ENCODE measurements at places on chromosomes 11 and 22.
A peak's percentile ranks its signal among the peaks of the same experiment; 100 is the strongest.

GRCh38 chr11:66842501-66842895 lies 743 bp upstream of the RCE1 start:
- DNase-seq: no peak

DNA sequence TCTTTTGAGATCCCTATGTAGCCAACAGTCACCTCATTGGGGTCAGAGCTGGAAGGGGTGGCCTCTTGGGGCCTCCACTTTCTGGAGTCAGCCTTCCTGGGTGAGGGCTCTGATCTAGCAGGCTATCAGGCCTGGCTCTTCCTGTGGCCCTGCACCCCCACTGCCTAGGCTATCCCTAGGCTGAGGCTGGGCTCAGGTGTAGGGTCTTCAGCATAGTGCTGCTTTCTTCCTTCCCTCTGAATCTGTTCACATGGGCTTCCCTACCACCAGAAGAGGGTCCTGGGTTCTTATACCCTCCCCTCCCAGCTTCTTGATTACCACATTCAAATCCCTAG lies 456 bp upstream of the SPI1 start:
- DNase-seq: no peak

GRCh38 chr11:16841984-16842383 lies 103.5 kb downstream of the C11orf58 start:
- DNase-seq: no peak

GRCh38 chr11:61701242-61701886 lies 21.2 kb downstream of the DAGLA start:
- DNase-seq: no peak

- peak; percentile 38 for DNase-seq
These were observed 54.3 kb upstream of the USP47 start for GRCh38 chr11:11787305-11788062.

DNA sequence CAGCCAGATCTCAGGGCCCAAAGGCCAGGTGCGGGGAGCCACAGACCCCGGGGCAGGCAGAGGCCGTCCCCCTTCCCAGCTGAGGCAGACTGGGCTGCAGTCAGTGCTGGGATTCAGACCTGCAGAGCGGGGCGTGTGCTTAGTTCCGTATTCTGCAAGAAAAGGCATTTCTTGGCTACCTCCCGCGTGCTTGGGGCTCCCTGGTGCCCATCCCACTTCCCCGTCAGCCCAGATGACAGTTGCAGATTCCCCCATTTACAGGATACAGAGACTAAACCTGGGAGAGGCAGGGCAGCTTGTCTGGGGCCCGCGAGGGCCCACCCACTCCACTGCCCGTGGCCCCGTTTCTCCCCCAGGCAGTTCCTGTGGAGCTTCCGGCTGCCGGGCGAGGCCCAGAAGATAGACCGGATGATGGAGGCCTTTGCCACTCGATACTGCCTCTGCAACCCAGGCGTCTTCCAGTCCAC lies 18.3 kb downstream of the CYTH4 start:
- DNase-seq: no peak

DNA sequence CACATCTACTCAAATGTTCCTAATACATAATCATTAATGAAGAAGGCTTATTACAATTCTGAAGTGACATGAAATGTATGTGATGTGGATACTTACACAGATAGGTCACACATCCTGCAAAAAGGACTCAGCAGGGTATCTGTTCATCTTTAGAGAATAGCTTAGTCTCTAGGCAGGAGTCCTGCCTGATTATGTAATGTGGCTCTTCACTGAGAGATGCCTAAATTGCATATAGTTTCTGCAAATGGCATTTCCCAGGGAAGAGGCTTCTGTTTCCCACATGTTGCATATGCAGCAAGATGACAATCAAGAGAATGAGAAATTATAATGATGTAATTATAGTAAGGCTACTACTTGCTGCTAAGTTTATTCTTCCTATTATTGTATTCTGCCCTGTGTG lies 58.8 kb upstream of the SLC36A4 start:
- DNase-seq: no peak

- no peak for DNase-seq
These were observed 2.4 kb downstream of the CCS start for GRCh38 chr11:66595245-66595904.

DNA sequence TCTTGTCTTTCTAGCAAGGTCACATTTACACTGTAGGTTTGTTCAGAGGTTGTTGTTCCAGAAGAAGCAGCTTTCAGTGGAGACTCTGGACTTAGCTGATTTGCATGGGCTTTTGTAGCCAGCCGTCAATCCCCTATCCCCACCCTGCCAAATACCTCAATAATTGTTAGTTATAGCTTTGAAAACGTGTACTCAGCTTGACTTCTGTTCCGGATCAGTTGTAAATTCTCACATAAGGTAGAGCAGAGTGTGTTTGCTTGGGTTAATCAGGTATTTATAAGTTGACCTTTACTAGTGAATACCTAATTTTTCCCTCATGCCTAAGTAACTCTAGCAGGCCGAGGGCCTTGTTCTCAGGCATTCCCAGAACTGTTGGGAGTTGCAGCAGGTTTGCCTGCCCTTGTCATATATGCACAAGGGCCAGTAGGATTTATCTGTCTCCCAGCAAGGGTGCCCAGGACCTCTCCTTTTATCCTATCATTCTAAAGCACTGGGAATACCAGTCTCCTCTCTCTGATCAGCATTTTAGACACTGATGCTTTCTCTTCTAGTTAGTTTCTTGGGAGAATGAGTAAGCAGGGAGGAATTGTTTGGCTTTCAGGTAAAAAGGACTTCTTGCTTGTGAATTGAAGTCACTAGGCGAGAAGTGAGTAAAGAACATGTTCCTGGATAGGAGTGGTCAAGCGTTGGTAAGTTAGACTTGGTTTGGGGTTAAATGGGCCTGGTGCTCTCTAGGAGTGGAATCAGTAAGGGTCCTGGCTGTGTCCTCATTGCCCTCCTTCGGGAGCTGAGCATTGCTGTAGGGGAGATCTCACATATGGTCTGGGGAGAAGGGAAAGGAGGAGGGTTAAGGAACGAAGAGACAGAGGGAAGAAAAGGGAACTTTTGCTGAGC lies 22.1 kb downstream of the STIM1 start:
- DNase-seq: no peak

DNA sequence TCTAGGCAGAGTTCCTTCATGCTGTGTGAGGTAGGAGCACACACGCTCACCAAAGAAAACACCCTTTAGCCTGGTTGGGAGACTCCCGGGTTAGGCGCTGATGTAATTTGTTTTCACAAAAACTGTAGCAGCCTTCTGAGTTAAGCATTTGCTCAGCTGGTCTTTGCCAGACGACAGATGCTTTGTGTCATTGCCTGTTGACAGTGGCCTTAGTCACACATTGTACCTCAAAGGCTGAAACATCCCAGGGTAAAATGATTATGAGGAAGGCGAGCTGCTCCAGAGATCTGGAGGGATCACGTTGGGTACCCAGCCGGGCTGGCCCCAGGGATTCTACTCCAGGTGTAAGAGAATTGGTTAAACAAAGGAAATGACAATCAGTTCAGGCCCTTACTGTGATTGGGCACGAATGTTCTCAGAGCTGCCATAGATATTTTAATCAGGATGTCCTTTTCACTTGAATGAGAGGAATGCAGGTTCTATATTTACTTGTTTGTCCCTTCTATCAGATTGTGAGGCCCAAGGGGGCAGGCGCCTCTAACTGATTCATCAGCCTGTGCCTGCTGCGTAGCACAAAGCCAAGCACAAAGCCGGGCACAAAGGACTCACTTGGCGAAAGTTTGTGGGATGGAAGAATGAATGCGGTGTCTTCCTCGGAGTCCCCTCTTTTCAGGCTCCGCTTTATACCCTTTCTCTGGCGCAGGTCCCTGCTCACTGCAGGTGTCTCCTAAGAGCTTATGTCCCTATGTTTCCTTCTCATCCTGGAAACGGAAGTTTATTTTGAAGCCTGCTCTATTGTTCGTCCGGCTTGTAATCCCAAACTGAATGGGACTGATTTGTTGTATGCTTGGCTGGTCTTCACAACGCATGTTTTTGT lies 47.1 kb downstream of the ADM start:
- no peak for DNase-seq

DNA sequence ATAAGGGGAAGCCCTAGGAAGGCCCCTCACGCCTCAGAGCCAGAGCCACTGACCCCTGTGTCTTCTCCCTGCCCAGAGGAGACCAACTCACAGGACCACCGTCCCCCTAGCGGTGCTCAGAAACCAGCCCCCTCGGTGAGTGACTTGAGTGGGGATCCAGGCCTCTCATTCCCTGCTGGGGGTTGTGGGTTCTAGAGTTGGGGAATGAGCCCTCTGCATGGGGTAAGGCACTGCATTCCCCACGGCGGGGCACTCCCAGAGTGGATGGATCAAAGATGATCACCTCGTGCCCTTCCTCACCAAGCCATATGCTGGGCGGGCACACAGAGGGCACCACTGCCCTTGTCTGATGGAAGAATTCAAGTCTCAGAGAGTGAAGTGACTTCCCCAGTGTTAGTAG lies 39.7 kb downstream of the ZC3H7B start:
- no peak for DNase-seq

DNA sequence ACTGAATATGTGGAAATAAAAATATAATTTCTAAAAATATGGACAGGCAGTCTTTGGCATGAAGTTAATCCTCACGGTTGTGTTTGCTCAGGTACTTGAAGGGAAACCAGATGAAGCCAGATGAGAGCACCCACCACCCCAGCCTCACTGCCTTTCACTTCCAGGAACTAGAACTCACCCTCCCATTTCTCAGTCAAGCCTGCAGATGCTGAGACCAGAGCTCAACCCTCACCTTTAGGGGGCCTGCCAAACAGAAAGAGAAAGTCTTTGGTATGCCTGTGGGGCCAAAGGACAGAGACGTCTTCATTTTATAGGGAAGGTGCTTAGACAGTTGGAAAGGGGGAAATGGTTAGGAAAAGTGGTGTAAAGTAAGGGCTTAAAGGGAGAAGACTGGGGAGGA lies 252.8 kb upstream of the PLET1 start:
- no peak for DNase-seq

- no peak for DNase-seq
These were observed 71.2 kb downstream of the PIWIL4 start for GRCh38 chr11:94638301-94638901.

DNA sequence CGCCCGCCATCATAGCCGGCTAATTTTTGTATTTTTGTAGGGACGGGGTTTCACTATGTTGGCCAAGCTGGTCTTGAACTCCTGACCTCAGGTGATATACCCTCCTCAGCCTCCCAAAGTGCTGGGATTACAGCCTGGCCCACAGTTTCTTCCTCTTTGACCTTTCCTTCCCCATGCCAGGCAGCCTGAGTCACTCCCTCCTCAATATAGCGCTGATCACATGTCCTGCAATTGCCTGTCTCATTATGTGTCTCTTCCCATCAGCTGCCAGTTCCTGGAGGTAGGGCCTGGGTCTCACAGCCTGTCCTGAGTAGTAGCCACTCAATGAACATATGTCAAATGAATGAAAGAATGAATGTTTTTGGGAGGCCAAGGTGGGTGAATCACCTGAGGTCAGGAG lies 43.0 kb upstream of the CCDC134 start:
- no peak for DNase-seq

DNA sequence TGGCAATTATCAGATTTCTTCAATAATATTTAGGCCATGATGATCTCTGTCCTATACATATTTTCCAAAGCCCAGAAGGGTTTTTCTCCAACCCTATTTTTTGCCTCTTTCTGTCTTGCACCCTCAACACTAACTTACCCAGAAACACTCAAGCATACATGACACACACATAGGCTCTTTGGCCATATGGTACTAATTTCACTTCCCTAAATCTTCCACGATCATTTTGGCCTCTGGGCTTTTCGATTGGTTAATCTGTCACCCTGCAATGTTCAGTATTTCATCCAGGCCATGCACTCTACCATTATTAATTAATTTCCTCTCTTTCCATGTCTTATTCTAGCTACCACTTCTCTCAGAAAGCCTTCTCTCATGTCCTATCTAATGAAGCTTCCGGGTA lies 59.8 kb downstream of the LUZP2 start:
- no peak for DNase-seq

DNA sequence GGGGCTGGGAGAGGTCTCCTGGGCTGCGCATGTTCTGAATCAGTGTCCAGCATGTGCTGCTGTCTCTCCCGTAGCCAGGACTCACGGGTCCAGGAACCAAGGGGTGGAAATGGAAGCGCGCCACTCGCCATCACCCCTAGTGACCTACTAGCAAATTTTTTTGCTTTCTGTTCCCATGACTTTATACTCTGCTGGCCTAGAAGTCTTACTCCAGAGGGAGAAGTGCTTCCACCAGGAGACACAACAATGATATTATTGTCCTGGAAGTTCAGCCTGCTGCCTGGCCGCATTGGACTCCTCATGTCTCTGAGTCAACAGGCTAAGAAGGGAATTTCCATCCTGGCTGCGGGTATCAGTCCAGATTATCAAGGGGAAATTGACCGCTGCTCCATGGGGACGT lies 729.7 kb downstream of the BRD1 start:
- DNase-seq: no peak

- no peak for DNase-seq
These were observed 38.4 kb downstream of the GRK3 start for GRCh38 chr22:25602916-25603315.

DNA sequence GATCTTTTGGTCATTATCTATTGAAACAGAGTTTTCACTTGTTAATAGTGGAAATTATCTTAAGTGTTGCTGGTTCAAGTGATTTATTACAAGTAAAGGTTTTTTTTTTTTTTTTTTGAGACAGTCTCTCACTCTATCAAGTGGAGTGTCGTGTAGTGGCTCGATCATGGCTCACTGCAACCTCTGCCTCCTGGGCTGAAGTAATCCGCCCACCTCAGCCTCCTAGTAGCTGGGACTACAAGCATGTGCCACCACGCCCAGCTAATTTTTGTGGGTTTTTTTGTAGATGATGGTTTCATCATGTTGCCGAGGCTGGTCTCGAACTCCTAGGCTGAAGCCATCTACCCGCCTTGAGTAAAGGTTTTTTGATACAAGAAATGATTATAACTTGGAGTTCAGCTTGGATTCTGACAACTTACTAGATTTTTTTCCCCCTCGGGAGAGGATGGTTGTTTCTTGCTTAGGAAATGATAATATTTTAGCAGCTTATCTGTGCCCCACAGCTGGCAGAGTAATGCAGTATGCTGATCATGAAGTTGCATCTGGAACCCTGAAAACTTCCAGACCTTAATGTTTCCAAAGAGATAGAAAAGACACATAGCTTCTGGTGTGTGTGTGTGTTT lies 68.9 kb downstream of the MTMR3 start:
- DNase-seq: no peak

DNA sequence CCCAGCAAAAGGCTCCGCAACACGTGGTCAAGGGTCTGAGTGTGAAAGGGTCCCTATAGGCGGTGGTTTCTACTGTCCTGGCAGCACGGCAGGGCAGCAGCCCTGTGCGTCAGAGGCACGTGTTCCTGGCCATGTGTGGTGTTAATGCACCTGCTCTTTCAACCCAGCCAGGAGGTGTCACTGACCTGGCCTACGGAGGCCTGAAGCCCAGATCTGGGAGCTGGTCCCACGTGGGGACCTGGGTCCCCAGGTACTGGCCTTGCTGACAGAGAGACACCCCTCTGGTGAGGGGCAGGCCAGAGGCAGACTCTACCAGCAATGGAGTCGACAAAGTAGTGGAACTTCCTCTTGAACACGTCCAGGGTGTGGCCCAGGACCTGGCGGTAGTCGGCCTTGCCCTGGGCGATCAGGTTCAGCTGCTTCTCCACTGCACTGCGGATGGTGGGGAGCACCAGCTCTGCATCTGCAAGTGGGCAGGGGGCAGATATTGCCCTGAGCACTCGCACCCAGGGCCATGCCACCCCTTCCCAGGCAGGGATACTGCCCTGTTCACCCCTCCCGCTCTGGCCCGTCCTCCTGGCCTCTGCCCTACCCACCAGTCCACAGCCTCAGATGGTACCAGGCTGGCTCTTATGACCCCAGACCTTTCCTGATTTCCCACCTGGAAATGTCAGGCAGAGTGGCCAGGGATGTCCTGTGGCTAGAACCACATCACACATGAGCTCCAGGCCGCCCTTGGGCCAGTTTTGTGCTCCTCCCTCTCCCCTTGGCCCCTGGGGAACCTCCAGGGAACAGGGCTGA lies 6.8 kb upstream of the PPM1F start:
- DNase-seq: no peak
